Activated CD4-positive, CD25-positive, alpha-beta regulatory T cell treated with anti-CD3 and anti-CD28 coated beads, Interleukin-2, amount 50 U/mL, for 16 hours (primary cell): ENCODE measurements at places on chromosomes 7 and 10.

GRCh38 chr7:156096771-156097538 is 284.7 kb upstream of the SHH start:
- no peak for DNase-seq

DNA sequence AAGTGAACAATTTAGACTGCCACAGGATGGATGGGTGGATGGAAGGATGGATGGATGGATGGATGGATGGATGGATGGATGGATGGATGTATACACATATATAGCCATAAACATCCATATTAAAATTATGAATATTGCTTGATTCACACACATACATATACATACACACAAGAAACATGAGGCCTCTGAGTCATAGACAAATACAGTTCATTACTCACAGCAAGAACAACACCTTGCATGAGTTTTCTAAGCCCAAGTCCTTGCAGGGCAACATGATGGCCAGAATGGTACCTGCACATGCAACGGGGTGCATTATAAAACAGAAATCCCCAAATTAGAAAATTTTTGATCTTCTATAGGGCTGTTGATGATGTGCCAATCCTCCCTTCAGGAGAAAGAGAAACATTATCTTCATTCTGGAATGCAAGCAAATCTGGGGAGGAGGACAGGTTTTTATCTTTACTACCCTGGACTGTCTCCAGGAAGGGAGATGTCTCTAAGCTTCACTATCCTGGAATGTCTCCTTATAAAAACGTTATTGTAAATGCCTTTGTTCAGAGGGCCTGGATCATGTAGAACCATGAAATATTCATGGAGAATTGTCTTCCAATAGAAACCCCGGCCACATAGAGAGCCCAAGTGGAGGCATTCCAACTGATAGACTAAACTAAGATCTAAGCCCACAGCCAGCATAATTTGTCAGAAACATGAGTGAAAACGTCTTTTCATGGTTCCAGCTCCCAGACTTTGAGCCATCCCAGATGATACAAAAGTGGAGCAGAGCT is 238.6 kb upstream of the LRRN3 start:
- DNase-seq = no peak

DNA sequence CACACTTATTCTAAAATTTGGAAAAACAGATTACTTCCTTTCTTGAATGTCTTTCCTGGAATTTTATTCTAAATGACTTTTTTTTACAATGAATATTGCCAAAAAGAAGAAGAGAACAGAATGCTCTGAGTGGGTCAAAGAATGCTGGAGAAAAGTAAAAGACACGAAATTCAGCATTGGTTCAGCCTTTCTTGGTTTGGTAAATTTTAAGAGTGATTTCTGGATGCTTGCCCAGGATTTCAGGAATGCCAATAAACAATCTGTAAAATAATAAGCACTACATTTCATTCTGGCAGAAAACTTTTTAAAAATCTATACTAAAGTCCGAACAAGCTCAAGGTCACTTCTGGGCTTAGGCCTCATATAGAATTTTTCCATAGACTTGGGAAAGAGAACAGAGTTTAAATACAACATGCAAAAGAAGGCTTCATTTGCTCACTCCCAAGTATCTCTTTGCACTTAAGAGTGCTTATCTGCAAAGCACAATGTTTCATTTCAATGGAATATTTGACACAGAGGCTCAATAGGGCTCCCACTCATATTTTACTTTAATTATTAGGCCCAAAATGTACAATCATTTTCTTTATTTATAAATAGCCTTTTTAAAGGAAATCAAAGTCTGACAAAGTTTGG is 359.5 kb upstream of the ANKRD30A start:
- no peak for DNase-seq

- DNase-seq = no peak
These were observed 68.0 kb upstream of the PCDH15 start for GRCh38 chr10:54869022-54869421.

DNA sequence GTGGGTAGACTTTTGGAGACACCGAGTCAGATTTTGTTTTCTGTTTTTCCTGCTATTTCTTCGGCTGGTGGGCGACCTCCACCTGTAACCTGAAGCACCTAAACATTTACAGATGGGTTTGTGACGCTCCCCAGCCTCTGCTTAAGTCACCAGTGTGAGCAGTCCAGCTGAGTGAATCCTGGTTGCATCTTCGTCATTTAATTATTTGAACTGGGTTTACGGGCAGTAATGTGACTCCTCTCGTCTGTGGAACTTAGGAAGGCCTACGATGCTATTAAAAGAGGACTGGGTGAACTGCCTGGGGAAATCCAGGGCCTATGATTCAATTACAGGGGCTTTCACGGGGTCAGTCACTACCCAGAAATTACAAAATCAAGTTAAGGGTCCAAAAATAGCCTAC is 52.5 kb downstream of the WNT2 start:
- no peak for DNase-seq

DNA sequence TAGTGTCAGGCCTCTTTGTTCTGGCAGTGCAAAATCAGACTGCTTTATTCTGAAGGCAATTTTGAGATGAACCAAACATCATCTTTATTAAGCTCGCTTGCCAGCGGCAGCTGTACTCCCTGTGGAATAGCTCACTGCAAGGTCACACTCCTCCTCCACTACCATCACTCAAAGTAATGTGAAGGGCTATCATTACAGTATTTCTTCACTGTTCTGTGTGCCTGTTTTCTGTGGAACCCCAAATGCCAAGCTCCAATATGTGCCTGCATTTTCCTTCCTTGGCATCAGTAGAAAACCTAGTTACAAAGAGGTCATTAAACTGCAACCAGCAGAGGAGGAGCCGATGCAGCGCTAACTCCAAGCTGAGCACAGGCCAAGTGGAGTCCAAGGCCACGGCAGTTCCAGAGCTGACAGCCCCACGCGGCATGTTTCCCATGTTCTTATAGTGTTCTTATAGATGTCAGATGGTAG is 21.4 kb downstream of the BCCIP start:
- no peak for DNase-seq

- DNase-seq = no peak
These were observed 162.3 kb downstream of the ZMYND11 start for GRCh38 chr10:297567-297966.

GRCh38 chr10:110460111-110460809 is 37.4 kb upstream of the DUSP5 start:
- DNase-seq = no peak

GRCh38 chr7:120229084-120229483 is 43.9 kb upstream of the KCND2 start:
- no peak for DNase-seq

DNA sequence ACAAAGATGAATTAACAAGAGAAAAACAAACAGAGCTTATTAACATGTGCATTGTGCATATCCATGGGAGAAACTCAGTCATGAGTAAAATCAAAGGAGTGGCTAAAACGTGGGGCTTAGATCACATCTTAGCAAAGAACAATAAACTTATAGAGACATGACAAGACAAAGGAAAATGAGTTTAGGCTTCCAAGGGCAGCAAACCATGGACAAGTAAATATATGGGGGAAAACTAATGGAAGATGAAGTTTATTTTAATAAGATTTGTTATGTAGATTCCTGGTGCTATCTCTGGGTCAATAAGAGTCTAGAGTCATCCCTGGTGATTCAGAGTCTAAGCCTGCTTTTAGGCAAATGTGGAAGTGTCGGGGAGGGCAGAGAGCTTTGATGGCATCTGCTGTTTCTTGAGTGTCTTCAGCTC is 87.2 kb upstream of the PLPP4 start:
- DNase-seq = no peak

DNA sequence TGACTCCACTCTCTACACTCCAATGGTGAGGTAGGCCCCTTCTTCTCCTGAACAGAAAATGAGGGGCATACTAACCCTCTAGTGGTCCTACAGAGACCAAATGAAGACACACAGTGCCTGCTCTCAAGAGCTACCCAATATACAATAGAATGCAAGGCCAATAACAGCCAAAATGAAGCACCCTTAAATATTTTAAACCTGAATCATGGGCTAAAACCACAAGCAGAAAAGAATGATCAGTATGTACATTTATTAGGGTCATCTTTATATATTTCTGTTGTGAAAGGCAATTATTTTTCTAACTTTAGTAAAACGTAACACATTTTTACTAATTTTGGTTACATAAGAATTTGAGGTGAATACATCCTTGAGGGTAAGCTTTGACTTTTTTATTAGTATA is 49.9 kb upstream of the COL1A2 start:
- DNase-seq = no peak

DNA sequence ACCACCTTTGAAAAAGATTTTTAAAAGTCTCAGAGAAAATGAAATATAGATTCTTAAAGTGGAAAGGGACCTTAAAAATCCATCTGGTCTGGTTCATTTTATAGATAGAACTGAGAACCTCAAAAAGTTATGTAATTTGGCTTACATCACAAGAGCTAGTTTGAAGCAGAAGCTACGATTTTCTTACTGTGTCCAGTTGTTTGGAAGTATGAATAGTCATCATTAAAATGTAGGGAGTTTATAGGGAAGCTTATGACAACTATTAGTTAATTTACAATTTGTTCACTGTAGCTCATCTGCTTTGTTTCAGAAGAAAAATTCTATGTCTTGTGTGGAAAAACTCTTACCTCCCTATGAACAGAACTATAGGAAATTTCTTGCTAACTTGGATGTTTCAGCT is 26.9 kb downstream of the ZEB1 start:
- no peak for DNase-seq

GRCh38 chr10:44749151-44749550 is 162.0 kb upstream of the TMEM72 start:
- DNase-seq = no peak

GRCh38 chr7:91212582-91212981 is 51.7 kb upstream of the FZD1 start:
- no peak for DNase-seq
